ENCODE measurements at places on chromosomes 12 and 14.

DNA sequence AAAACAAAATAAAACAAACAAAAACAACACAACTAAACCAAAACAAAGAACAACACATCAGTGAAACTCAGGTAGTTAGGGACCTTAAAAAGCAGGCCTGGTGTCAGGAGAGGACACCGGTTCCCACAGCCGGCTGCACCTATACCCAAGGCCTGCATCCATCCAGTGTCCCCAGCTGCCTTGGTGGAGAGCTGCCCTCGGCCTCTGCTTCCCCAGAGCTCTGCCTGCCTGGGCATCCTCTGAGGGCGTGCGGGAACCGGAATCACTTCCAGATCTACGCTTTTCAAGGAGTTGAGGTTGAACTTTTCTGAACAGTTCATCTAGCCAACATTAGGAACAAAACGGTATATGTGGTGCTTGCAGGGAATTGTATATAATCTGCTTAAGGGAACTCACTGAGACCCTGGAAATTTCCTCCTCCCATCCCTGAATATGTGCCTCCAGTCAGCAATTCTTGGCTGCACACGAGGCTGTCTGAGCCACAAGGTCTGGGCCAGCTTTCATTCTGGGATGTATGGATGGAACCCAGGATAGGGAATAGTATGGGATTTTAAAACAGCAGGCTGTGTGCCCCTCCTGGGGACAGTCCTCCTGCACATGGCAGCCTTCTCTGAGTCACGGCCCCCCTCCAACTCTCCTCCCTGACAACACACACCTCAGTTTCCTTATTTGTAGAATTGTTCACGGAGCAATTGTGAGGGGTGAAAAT lies 319.0 kb upstream of the RTL1 start:
- DNase-seq: no peak

DNA sequence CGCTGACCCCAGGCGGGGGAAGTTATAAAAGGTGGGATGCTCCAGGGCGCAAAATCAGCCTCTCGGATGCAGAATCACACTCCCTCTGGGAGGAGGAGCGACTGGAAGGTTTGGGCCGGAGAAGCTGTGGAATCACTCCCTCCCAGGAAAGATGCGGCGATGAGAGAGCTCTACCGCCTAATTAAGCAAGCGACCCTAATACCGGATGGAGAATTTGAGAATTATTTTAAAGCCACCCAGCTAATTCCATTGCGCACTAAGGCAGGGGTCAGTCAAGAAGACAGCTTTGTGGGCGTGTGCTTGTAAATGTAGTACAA lies 1.9 kb downstream of the COL2A1 start:
- DNase-seq: no peak

GRCh38 chr12:47821346-47821706 lies 1.6 kb upstream of the HDAC7 start:
- DNase-seq: no peak

DNA sequence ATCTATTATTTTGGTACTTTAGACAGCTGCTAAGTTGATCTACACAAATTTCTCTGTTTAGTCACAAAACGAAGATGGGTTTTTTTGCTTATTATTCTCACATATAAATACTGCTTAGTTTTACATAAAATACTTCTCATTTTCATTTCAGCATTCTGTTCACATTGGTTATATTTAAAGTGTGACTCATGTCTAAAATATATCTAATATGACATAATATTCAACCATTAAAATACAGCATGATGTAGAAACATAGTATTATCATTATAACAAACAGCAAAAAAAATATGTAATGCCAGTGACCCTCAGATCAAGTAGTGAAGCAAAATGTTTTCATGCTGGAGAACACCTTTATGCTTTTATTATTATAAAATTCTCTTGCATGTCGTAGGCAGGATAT lies 63.7 kb downstream of the SH2B3 start:
- no peak for DNase-seq

GRCh38 chr12:51368640-51369517 lies 22.3 kb downstream of the GALNT6 start:
- peak; percentile 86 for DNase-seq

DNA sequence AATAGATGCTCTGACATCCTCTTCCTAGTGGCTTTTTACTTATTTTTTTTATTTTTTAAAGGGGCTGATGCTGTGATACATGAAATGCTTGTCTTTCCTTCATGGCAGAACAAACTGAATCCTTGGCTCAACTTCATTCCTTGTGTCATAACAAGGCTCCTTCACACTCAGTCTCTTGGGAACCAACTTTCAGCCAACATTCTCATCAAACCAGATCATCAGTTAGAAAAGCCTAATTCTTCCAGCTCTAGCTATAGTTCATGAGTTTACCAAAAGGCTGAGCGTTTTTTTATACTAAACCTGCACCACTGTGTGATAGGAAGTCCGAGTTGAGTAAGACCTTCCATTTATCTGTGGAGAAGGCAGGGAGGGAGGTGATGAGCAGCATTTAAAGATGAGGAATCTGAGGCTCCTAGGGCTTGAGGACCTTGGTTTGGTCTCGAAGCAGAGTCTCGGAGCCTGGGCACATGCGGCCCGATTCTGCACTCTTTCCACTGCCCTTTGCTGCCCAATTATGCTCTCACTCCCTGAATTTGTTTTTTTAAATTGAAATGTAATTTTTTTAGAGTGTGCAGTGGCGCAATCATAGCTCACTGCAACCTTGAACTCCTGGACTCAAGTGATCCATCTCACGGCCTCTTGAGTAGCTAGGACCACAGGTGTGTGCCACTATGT lies 8.2 kb downstream of the GPRC5D start:
- DNase-seq: no peak

DNA sequence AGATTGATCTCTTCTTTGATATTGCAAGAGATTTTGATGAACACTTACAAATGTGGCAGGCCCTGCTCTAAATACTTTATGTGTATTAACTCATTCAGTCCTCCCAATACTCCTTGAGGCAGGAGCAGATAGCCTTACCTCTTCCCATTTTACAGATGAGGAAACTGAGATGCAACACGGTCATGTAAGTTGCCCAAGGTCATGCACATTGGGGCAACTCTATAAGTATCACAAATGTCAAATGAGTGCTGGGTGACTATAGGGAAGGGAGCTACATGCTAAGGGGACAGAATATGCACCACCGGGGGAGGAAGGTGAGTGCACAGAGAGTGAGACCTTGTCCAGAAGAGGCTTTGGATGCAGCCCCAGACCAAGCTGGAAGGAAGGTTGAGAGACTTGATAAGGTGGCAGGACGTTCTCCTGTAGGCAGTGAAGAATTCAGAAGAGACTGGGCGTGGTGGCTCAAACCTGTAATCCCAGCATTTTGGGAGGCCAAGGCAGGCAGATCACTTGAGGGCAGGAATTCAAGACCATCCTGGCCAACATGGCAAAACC lies 132.3 kb upstream of the PWP1 start:
- DNase-seq: no peak

DNA sequence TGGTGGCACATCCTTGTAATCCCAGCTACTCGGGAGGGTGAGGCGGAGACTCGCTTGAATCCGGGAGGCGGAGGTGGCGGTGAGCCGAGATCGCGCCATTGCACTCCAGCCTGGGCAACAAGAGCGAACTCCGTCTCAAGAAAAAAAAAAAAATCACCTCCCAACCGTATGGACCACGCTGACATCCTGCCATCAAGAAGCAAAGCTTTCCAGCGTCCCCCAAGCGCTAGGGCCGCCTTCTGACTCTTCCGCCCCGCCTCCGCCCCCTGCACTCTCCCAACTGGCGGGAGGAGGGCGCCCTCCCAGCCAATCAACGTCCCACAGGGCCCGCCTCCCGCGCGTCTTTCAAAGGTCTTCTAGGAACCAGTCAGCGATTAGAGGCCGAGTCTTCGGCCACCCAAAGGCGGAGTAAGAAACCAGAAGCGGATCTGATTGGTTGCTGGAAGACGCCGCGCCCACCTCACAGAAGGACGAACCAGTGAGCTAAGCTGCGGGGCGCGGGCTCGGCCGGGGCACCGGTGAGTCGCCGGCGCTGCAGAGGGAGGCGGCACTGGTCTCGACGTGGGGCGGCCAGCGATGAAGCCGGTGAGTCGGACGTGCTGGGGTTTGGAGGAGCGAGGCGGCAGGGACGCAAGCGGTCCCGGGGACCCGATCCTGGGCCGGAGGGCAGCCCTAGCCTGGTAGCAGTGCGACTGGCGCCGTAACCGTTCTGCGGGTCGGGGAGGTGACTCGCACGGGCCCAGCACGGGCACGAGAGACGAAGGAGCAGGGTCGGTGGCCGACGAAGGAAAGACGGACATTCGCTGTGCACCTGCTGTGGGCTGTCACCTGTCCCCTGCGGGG lies at the start of gene CDKN3:
TSS of gene CDKN3 (plus strand) at position 515 of the 843 bp plus-strand sequence. CDS start at position 577, 62 bp downstream.
- DNase-seq: peak; percentile 90

GRCh38 chr12:22709292-22709691 lies 84.3 kb downstream of the ETNK1 start:
- no peak for DNase-seq

- no peak for DNase-seq
Measured at GRCh38 chr12:121740847-121741246, 28.3 kb downstream of the TMEM120B start.

- DNase-seq: no peak
Measured at GRCh38 chr14:51318813-51319597, 79.0 kb downstream of the TMX1 start.

DNA sequence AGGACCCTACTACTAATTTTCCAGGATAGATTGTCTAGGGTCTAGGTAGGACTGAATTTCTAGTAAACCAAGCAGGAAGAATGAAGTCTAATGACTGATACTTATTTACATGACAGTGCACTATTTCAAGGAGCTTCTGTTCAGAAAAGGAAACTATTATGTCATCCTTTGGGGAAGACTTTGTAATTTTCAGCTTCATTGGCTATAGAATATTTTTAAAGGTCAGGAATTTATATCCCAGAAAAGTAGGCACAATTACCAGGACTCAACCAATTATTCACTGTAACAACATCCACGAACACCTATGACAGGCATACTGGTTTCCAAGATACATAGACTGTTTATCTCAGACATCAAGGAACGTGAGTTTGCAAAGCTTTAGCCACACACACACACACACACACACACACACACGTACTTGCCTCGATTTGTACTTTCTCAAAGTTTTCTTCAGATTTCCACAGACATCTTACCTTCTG lies 23.2 kb downstream of the OR6S1 start:
- no peak for DNase-seq

- no peak for DNase-seq
Measured at GRCh38 chr12:110858848-110859247, 12.1 kb downstream of the CCDC63 start.

DNA sequence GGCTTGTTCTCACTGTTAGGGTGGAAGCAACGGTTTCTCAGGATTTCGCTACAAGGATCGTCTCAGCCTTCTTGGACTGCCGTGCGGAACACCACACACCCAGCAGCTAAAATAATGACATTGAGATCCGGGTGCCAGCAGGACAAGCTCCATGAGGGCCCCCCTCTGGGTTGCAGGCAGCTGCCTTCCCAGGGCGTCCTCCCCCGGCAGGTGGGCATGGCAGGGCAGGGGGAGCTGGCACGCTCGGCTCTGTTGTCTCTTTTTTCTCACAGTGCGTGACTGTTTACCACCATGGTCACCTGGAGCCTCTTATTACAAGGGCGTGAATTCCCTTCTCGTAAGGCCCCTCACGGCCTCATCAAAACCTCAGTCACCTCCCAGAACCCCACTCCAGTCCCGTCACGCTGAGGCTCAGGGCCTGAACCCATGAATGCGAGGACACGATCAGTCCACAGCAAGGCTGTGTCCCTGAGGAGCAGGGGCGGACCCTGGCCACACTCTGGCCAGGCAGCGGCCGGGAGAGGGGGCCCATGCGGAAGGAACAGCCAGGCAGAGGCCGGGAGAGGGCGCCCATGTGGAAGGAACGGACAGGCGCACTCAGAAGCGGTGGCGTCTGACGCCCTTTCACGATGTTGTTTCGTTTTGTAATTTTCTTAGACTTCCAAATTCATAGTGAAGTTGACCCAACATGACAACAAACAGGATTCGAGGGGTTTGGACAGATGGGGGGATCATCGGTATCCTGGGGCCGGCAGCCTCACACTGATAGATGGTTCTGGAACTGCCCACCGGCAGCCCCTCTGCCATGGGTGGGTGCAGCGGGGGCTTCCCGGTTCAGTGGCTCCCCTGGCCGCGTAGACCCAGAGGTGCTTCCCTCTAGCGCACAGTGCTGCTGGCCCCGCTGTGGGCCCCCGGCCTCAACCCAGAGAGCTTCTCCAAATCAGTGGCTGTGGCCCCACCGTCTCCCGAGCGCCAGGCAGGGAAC lies 10.0 kb downstream of the LRCOL1 start:
- no peak for DNase-seq

- DNase-seq: no peak
Measured at GRCh38 chr12:129103231-129103630, 250.0 kb downstream of the GLT1D1 start.

- no peak for DNase-seq
Measured at GRCh38 chr12:8941691-8942478, 7.6 kb downstream of the M6PR start.

DNA sequence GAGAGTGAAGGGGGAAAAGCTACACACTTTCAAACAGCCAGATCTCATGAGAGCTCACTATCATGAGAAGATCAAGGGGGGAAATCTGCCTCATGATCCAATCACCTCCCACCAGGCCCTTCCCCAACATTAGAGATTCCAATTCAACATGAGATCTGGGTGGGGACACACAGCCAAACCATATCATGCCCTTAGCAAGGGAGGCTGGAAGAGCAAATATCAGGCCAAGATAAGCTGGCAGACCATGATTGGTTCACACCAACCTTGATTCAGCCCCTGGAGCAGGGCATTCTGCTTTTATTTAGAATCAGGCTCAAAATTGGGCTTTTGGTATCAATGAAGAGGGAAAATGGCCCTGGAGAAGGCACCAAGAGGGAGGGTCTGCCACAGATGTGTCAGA lies 137.4 kb downstream of the PRKCH start:
- no peak for DNase-seq

- DNase-seq: no peak
Measured at GRCh38 chr14:57389646-57390036, 745 bp upstream of the NAA30 start.

DNA sequence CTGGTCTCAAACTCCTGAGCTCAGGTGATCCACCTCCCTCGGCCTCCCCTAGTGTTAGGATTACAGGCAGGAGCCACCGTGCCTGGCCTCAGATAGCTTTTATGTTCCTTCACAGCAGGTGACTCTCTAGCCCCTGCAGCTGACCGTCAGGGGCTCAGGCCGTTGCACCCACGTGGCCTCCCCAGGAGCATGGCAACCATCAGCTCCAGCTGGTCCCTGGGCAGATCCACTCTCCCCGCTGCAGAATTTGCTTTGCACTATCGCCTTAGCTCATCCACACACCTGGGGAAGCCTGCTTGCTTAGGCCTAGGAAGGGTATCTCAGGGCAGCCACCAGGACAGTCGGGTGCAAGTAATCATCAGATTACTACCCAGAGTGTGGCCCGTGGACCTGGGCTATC lies 62.6 kb downstream of the TSPAN9 start:
- no peak for DNase-seq

DNA sequence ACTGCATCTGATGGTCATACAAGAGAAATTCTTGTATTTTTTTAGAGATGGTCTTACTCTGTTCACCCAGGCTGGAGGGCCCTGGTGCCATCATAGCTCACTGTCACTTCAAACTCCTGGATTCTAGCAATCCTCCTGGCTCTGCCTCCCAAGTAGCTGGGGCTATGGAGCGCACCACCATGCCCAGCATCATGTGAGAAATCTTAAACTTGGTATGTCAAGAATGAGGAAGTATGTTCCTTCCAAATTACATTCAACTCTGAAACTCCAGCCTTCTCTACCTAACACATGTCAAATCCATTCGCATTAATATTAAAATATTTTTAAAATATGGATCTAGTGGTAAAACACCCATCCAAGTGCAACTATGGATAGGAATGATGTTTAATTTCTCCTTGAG lies 27.5 kb upstream of the CDKN3 start:
- no peak for DNase-seq

- peak; percentile 68 for DNase-seq
Measured at GRCh38 chr12:133181238-133181959, at the start of gene ZNF268. TSS of gene ZNF268 (plus strand) at chr12:133181495. CDS start at chr12:133181998, 503 bp downstream.

- no peak for DNase-seq
Measured at GRCh38 chr12:1994429-1995143, 9.7 kb downstream of the DCP1B start.
